ENCODE measurements at places on chromosomes 12 and 14.

GRCh38 chr12:12007713-12008231 lies 63.0 kb upstream of the BCL2L14 start:
- no peak for DNase-seq

DNA sequence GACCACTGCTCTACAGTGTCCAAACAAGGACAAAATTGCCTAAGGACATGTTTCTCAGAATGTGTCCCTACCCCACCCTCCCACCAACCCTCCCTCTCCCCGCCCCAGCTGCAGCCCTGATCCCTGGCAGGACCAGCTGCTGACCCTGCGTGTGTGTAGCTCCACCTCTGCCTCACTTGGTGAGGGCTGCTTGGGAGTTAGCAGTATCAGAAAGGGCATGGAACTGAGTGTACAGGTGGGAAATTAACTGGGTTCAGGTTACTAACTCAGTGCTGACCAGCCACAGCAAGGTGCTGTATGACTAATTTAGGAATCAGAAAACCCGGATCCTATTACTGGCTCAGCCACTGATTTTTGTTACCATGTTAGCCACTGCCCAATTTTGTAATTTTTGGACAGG lies 11.3 kb upstream of the PLEKHD1 start:
- no peak for DNase-seq

- DNase-seq, result no peak
Measured at GRCh38 chr14:66240105-66240504, 246.1 kb upstream of the CCDC196 start.

DNA sequence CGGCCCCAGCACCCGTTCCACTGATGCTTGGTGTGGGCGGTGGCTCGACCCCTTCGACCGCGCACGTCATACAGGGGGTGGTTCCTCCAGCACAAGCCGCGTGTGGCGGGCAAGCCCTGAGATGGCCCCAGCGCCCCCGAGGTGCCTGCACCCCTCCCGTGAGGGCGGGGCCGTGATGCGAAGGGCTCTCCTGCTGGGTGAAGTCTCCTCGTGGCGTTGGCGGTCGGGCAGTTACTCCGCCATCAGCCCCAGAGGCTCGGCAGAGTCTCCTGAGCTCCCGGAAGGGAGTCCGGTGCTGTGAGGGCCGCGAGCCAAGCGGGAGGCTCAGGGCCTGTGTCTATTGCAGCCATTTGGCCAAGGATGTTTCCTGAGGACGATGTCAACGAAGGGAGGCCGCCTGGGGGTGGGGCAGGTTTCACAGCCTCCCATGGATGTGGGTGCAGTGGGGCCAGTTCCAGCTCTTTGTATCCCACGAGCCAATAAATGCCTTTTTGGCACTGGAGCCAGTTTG lies 78.1 kb upstream of the GALNT9 start:
- no peak for DNase-seq

- no peak for DNase-seq
Measured at GRCh38 chr12:46493150-46493833, 120.7 kb upstream of the SLC38A2 start.

DNA sequence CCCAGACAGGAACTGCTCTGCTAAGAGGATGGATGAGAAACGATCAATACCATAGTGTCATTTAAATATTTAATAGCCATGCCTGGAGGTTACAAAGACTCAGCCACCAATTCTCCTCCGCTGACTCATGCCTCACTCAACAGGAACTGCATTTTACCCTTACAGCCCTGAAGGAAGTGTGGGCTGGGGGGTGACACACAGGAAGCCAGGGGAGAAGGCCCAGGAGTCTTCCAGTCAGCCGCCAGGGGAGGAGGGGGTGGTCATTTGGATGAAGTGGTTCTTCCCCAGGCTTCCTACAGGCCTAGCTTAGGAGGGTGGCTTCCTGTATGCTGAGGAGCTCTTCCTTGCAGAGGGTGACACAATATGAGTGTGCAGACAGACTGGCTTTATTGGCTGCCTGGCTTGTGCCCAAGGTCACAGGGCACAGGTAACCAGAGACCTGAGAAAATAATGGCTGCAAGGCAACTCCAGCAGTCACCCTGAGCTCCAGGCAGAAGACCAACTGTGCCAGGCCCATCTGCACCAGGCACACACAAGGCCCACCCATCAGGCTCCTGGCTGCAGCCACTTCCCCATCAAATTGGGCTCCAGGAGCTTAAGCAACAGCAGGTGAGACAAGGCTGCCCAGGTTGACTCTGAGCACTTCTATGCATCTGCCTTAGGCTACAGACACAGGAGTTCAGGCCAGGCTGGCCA lies 30.6 kb upstream of the RPLP0 start:
- DNase-seq, result no peak

- no peak for DNase-seq
Measured at GRCh38 chr14:95458906-95459305, 57.5 kb downstream of the SYNE3 start.

DNA sequence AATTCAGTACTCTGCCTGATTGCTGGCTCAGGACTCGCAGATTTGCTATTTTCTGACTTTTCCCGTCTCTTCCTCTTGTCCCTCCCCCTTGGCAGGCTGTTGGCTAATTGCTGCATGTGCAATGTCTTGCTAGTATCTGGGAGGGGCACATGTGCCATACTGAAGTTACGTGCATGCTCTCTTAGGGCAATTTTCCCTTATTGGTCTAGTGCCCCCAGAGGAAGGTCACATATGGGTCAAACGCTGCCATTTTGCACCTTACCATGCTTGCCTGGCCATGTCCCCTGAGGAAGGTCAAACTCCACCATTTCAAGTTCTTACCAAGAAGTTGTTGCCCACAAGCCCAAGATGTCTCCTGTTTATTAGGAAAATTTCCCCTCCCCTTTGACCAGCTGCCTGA lies 13.9 kb upstream of the ERC1 start:
- no peak for DNase-seq

GRCh38 chr12:10669533-10669932 lies 4.3 kb downstream of the STYK1 start:
- DNase-seq, result no peak

DNA sequence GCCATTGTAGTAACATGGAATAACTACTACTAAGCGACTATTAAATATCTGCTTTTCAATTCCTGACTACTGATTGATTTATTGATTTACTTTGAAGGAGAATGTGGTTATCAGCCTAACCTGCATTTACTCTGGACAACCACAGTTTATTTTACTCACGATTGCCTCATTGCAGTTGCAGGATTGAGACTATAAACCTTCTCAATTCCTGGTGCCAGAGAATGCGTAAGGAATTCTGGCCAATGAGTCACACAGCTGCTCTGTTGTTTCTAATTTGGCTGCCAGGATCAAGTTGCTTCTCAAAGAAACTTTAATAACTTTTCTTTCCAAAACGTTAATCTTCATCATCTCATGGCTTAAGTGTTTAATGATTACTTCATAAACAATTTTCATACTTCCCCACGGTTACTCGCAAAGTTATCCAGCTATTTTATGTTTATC lies 13.1 kb upstream of the TMTC1 start:
- DNase-seq, result no peak

GRCh38 chr12:25959071-25959961 lies 834 bp downstream of the RASSF8 start:
- peak; percentile 4 for DNase-seq

DNA sequence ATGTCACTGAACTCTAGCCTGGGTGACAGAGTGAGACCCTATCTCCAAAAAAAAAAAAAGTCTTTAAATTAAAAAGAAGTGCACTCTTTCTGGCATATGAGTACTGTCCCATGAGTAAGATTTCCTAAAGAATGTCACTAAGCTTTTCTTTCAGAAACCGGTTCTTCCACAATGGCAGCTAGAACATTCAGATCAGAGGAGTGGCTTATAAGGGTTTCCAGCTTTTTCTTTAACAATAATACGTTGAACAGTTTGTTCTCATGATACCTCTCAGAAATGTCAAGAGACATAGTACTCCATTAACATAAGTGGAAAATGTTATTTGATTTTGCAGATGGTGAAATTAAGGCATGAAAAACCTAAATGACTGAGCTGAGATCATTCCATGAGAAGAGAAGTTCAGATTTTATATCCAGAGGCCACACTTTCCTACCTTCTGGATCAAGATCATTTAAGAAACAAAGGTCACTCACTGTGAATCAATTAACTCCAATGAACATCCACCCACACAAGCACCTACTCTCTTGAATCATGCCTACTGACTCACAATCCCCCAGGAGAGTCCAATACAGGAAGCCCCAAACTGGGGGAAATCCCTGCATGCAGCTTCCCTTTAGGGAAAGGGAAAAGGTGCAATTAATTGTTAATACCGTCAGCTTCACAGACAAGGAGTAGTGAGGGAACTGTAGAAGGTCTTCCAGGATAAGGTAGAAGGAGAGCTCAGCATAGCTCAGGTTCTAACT lies 86.9 kb downstream of the SPTSSA start:
- DNase-seq, result no peak

DNA sequence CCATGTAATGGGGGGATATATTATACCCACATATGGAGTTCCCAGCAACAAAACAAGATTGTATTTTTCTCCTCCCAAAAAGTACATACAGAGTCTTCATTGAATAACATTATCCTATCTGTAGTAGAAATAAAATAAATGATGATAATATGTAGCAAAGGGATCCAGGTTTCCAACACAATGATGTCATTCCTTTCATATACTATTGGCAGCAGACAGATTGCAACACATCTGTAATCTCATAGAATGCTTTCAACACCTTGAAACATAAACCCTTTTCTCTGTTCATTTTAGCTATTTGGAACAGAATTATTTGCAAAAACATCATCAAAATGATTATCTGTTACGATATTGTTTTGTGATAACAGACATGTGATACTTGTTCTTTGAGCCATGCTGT lies 317.6 kb downstream of the DPF3 start:
- no peak for DNase-seq

GRCh38 chr12:102946042-102946441 lies 11.4 kb upstream of the ASCL1 start:
- no peak for DNase-seq

- DNase-seq, result no peak
Measured at GRCh38 chr12:114395755-114396152, 10.2 kb downstream of the TBX5 start.

GRCh38 chr14:68512088-68512487 lies 280.8 kb downstream of the ZFP36L1 start:
- DNase-seq, result no peak

GRCh38 chr12:66500841-66501240 lies 178.0 kb downstream of the GRIP1 start:
- DNase-seq, result no peak

GRCh38 chr14:72758420-72758819 lies 135.5 kb downstream of the DPF3 start:
- DNase-seq, result no peak

GRCh38 chr12:42238240-42239140 lies at the start of gene YAF2:
YAF2 (minus strand) TSS chr12:42238248; CDS start chr12:42238180, 68 bp downstream.
- DNase-seq, result peak; percentile 88

- DNase-seq, result no peak
Measured at GRCh38 chr12:24565300-24565699, 383.6 kb downstream of the BCAT1 start.

GRCh38 chr14:97177016-97177415 lies 379.8 kb downstream of the VRK1 start:
- DNase-seq, result no peak

DNA sequence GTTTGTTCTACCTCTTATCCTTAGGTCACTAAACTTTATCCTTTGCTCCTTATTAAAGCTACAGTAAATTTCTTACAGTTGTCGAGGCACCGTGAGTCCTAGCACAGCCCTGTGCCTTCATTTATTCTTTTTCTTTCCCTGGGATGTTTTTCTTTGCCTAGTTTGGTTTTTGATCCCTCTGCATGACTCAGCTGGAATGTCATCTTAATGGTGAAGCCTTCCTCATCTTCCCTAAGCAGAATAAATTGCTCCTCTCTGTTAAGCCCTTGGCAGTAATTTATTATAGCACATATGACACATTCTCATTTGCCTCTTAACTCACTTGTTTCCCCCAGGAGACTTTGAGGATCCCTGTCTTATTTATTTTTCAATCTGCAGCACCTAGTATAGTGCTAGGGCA lies 16.6 kb downstream of the ACTR10 start:
- DNase-seq, result no peak

DNA sequence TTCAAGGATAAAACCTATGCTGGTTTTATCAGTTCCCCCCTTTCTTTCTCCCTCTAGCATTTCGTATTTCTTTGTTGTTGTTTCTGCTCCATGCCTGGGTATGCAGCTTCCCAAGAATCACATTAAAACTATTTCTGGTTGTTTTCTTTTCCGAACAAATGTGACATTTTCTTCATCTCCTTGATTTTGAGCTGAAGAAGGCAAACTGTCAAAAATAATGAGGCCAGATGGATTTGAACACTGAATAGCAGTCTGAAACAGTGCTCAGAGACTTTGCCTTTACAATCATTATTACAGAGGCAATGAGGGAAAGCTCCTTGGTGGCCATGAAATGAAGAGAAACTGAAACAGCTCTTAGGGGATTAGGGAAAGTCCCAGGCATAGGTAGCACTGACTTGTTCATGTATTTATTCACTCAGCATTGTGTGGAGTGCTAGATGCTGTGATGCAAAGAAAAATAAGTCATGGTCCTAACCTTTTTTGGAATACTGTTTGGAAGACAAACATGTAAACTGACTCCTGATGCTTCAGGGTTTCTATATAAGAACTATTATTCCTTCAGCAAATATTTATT lies 319.5 kb downstream of the FUT8 start:
- DNase-seq, result no peak

- DNase-seq, result no peak
Measured at GRCh38 chr12:109890620-109891170, 9.4 kb upstream of the TCHP start.

DNA sequence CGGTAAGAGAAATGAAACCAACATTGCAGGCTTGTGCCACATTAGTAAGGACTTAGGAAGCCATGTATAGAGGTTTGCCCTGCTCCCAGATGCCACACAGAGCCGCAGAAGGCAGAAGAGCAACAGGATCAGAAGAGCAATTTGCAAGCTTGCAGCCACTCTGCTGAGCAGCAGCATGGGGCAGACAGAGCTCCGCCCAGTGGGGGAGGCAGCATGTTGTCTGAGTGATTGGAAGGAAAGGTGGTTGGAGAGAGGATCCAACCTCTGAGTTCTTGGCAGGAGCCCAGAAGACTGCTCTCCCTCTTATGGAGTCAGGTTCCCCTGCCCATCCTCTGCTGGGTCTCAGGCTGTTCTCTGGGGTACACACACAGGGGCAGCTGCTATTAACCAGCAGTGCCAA lies 2.3 kb upstream of the KRT6A start:
- no peak for DNase-seq

- no peak for DNase-seq
Measured at GRCh38 chr12:99722690-99723486, 75.3 kb downstream of the GARIN6 start.

DNA sequence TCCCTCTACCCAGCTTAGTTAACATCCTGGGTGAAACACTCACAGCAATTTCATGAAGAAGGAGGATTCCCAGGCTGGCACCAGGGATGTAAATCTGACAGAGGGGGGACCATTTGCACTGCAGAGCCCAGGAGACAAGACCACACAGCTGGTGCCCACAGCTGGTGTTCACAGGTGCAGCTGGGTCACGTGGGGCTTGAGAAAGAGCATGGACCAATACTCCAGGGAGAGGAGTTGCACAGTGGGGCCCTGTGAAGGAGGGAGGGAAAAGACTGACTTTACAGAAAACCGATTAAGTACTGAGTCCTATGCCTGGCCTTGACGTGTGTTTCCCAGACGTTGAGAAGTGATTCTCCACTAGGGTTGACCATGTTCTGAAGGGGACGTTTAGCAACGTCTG lies 1316.7 kb upstream of the TMEM132C start:
- DNase-seq, result no peak
